Stimulated activated CD4-positive, alpha-beta T cell treated with anti-CD3 and anti-CD28 coated beads, Interleukin-4, amount 100 ng/mL, for 48 hours (primary cell): ENCODE measurements at places on chromosomes 6 and 20.
A peak's percentile ranks its signal among the peaks of the same experiment; 100 is the strongest.

DNA sequence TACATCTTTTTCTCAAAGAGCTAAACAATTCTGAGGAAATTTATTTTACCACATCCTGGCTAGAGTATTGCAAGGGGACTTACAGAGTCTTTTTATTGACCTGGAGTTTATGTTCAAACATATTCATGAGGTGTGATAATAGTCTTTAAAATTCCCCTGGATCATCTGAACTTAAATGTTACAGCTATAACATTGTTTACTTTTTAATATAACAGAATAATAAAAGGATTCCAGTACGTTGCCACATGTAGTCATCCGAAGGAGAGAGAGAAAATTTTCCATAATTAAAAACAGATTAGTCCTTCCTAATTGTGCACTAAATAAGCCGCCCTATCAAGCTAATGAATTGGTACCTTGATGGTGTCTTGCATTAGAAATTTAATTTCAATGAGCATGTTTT, 765.4 kb upstream of the MAP3K7 start:
- DNase-seq: no peak

DNA sequence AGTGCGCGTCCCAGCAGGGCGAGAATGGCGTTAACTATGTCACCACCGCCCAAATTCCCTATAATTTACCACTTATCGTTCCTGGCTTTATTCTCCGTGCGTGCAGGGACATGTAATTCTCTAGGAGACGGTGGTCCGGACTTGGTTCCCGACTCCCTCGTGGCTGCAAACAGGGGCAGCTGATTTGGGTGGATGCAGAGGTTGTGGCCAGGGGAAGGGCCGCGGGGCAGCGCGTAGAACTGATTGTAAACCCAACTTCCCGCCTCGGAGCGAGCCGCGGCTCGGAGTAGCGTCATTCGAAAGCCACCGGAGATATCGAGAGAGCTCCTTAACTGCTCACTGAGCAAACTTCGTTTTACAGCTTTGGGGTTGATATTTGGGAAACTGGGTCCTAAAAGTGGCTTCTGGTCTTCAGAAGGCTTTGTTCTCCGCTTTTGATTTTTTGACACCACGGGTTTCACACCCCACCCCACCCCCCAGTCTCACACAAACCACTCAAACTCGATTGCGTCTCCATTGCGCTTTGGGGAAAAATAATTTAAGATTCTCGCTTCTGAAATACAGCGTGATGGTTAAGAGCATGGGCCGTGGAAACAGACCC, 17.5 kb upstream of the ZSCAN9 start:
- no peak for DNase-seq

- no peak for DNase-seq
Measured at GRCh38 chr6:169231790-169232506, 21.7 kb downstream of the THBS2 start.

GRCh38 chr6:788058-788457, 95.1 kb upstream of the EXOC2 start:
- no peak for DNase-seq

DNA sequence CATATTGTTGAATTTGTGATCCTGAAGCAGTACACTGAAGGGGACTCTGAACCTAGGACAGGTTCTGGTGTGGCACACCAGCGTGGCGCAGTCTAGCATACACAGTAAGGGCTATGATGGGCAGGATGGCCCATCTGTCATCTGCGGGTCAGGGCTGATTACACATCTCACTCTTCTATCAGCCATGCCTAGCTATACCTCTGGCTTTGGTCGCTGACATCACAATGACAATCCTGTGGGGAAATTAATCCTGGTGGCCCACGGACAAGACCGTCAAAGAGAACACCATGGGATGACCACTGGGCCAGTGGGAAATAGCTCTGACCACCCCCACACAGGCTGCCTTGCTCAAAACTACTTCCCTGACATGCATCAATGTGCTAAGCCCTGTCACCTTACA, 2.8 kb downstream of the SNHG17 start:
- DNase-seq: no peak

DNA sequence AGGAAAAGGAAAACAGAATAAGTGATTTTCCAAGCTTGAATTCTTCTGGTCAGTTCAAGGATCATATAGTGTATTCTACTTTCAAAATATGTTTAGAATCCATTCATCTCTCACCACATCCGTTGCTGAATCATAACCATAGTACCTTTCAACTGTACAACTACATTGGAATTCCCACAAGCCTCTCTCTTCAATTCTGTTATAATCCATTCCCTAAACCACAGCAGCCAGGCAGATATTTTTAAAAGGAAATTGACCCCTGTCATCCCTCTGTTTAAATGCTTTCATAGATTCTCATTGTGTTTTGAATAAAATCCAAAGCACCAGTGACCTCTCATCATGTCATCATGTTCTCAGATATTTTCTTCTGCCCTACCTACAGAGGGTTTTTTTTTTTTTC, 412.7 kb downstream of the GRIK2 start:
- no peak for DNase-seq

DNA sequence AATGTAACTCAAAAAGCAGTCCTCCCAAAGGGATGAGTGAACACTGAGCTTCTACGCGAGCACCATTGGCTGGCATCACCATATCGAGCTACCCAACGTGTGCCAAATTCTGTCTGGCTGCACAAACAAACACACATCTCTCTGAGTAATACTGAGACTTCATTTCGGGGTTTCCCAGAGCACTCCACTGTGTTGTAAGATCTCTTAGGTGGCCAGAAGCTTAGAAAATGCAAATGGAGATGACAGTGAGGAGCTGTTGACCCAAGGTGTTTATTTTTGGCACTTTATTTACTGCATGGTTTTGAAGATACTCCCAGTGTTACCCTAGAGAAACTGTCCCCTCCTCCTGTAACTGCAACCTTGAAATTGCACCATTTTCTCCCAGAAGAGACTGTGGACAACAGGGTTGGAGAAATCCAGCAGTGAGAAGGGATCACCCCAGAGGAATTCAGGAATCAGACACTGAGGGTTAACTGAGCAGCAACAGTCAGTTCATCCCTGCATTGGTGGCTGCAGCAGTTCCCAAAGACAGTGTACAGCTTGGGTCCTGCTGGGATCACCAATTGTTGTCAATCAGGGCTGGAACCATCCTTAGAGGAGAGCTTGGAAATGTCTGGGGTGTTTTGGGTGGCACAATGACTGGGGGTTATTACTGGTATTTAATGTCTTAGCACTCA, 1.0 kb upstream of the RIPOR2 start:
- no peak for DNase-seq

GRCh38 chr6:157322792-157323254, 496 bp downstream of the TMEM242 start:
- DNase-seq: peak; percentile 84
